ENCODE measurements at places on chromosomes 1 and 21.

DNA sequence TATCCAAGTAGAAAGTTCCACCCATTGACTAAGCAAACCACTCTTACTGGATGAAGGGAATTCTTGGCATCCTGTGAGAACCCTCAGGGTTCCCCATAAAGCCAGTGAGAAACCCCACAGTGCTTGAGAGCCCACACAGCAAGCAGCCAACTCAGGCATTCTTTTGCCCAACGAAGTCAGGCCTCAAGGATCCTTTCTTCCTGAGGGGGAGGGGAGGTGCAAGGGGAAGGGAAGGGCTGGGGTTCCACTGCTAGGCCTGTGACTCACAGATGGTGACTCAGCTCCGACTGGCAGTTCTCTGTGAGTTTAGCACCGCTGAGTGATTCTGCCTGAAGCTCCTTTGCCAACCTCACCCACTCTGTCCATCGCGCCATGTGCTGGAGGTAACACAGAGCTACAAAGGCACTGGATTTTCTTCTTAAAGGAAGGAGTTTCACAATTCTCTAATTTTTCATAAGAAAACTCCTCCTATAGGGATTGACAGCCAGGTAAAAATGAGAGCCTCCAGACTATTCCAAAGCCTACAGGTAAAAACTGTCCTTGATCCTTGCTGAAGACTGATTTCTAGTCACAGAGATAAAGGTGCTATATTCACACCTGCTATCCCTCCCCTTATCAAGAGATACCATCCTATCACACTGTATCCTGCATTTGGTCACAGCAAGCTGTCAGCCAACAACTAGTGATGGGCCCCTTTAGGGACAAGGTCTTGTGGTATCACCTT lies 4.8 kb downstream of the ENO1 start:
- DNase-seq = peak; percentile 98

DNA sequence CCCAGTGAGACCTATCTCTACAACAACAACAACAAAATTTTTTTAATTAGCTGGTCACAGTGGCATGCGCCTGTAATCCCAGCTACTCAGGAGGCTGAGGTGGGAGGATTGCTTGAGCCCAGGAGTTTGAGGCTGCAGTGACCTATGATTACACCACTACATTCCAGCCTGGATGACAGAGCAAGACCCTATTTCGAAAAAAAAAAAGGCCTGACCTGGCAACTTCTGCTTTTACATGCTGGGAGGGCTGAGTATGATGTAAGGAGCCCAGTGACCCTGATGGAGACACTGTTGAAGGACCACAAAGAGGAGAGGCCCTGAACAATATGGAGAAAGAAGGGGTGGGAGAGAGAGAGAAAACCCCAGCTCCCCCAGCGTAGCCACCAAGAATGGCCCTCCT lies 9.2 kb upstream of the VPS26C start:
- no peak for DNase-seq

GRCh38 chr1:198079432-198079951 lies 77.3 kb upstream of the NEK7 start:
- DNase-seq = no peak

GRCh38 chr21:33123374-33124123 lies 53.6 kb downstream of the OLIG1 start:
- DNase-seq = no peak

DNA sequence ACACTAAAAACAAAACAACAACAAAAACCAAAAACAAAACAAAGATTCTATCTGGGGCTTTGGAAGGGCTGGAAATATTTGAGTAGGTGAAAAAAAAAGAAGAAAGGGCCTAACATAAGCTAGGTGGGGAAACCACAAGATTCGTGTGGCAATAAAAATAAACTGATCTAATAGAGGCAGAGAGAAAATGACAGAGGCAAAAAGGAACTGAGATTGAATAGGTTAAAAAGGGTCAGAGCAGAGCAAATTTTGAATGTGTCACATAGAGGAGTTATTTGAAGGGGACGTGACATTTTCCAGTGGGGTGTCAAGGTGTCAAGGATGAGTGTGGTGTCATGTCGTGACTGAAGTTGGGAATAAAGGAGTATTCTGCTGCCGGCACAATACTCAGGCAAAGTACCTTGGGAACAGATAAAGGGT lies 65.2 kb upstream of the RALGPS2 start:
- DNase-seq = no peak

DNA sequence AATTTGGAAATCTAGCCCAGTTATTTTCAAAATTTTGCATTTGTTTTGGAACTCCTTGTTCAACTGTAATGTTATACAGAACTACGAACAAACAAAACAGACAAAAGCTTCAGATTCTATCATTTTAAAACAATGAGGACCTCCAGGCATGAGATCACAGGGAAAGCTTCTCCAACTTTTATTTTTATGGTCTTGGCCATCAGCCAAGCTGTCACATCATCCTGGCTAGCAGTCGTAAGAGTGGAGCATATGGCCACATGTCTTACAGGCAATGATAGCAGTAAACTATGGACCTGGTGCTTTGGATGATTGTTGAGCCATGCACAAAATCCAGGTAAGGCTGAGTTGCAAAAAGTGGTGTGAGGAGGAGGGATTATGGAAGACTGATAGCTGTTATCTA lies 299.6 kb downstream of the LMX1A start:
- peak; percentile 10 for DNase-seq

DNA sequence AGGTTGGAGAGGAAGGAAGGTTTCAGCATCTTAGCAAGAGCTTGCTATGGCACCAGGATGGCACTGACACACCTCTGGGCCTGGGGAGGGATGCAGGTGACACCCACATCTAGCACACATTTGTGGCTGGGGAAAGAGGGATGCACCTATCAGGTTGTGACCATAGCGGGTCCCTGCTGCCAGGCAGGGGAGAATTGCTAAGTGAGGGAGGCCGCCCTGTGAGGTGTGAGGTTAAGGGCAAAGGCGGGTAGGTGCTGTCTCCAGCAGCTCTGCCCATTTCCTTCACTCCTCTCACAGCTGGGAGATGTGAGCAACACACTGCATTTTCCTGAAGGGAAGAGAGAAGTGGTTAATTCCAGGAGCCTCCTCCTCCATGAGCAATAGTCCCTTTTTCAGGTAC lies 83.2 kb upstream of the TLR5 start:
- DNase-seq = no peak

- DNase-seq = peak; percentile 44
Observed at GRCh38 chr21:38679534-38679933, 126.2 kb upstream of the ETS2 start.
